ENCODE measurements at places on chromosomes 6 and 20. TPM values are rescaled to one million over a fixed set of nuclear protein-coding genes. Genes with fewer than 3 reads are reported as not detected.

Gene HLA-DMB
- total RNA-seq, result 35.6 TPM

Gene THBD
- 235 TPM for total RNA-seq

Gene ADGRG6
- total RNA-seq, result 44.1 TPM

DNA sequence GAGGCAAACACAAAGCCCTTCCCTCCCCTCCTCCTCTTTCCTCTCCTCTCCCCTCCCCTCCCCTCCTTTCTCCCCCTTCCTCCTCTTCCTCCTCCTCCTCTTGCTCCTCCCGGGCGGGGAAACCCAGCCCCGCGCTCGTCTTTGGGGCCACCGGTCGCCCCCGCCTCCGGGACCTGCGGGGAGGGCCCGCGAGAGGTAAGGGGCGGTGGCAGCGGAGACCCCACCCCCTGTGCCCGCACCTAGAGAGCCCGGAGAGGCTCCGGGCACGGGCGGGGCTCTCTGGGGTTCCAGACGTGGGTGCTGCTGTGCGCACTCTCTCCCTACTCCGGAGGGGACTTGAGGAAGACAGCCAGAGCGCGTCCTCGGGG, at the start of gene RIN2:
Gene RIN2 (plus strand): TSS at position 126 of the 368 bp plus-strand sequence. CDS start 131,344 bp downstream, outside the sequence.
- no peak for DNase-seq

- no peak for DNase-seq
Measured at GRCh38 chr6:92126088-92126487, 1293.3 kb downstream of the EPHA7 start.

DNA sequence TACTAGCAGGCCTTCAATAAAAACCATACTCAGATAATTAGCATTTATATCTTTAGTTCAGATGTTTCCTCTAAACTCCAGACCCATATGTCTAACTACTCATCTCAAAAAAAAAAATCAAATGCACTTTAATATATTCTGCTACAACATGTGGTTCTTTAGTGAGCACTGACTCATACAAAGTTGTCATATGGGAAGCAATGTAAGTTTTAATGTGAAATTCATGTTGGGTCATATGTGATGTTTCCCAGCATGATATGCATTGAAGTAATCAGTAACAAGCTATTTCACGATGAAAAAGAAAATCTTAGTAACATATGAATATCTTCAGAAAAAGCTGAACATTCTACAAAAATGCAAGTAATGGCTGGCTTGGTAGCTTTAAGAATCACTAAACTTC, 859.7 kb upstream of the ADGRB3 start:
- no peak for DNase-seq

GRCh38 chr6:162443101-162443500, 284.5 kb downstream of the PRKN start:
- no peak for DNase-seq

- DNase-seq, result no peak
Measured at GRCh38 chr6:53727748-53728147, 62.2 kb upstream of the KLHL31 start.

DNA sequence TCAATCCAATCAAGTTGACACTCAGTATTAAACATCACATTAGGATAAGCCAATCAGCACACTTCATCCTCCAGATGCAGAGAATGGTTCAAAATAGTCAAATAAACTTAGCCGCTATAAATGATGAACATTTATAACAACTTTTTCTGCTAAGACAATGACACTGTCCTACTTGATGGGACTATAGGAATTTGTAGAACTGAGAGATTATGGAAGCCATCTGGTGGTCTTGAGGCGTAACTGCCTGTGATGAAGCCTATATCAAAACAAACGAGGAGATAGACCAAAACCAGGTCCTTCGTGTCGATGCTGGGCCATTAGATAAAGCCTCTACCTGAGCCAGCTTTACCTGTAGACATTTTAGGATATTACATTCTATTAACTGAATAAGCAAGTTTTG, 631.1 kb downstream of the COL12A1 start:
- no peak for DNase-seq

DNA sequence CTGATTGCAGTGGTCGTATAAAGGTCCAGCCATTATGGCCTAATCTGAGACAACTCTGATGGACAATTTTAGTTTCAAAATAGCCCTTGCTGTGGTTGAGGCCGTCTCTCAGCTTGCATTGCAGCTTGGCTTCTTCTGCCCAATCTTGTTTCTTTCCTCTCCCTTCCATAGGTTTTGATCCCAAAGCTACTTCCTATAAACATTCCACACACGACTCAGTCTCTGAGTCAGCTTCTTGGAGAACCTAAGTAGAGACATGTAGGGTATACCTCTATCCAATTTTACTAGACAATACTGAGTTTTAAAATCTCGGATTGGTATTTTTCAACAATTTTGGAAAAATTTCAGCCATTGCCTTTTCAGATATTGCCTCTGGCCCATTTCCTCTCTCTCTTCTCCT, 13.4 kb downstream of the IYD start:
- DNase-seq, result no peak

DNA sequence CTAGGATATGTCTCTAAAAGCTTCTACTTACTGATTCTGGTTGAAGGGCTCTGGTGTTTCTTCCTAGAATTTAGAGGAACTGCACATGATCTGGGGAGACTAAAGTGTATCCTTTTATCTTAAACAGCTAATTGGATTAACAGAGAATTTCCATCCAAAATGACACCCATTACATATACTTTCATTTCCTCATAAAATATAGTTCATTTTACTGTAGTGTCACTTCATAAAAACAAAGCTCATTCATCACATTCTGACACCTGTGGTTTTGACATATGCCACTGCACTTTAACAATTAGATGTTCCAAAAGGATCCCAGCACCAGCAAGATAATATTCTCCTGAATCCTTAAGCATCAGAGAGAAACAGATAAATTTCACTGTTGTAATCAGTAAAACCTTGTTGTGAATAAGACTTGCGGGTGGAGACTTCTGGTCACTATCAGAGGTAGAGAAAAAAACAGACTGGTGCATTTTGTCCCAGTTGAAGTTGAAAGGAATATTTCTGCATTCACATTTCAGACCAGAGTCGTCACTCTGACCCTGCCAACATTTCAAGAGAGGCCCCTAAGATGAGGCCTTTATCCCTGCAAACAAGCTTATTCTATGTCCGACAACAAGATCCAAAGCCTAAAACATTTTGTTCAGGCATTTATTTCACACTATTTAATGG, 175.3 kb upstream of the BMP5 start:
- DNase-seq, result no peak

GRCh38 chr6:115663681-115664080, 397.0 kb downstream of the FRK start:
- no peak for DNase-seq
